ENCODE measurements at places on chromosomes 2 and 18.

- DNase-seq = no peak
Measured at GRCh38 chr18:37306432-37306831, 259.2 kb downstream of the CELF4 start.

- no peak for DNase-seq
Measured at GRCh38 chr18:52060607-52061304, 279.2 kb upstream of the DCC start.

GRCh38 chr2:174590928-174591648 is 6.5 kb downstream of the WIPF1 start:
- no peak for DNase-seq

DNA sequence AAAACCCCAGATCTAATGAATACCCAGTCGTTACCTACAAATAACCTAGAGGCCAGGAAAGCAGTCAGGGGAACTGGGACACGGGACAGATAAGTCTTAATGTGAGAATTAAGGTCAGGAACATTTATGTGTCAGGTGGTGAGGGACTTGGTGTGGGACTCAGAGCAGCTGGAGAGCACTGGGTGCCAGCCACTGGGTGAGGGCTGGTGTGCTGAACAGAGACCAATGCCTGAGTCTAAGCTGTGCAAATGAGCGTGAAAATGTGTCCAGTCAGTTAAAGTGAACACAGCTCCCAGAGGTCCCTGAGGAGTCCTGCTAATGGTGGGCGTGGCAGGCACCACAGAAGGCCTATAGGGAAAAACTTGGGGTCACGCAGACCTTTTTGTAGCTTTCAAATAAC is 225.9 kb downstream of the C1D start:
- DNase-seq = no peak

DNA sequence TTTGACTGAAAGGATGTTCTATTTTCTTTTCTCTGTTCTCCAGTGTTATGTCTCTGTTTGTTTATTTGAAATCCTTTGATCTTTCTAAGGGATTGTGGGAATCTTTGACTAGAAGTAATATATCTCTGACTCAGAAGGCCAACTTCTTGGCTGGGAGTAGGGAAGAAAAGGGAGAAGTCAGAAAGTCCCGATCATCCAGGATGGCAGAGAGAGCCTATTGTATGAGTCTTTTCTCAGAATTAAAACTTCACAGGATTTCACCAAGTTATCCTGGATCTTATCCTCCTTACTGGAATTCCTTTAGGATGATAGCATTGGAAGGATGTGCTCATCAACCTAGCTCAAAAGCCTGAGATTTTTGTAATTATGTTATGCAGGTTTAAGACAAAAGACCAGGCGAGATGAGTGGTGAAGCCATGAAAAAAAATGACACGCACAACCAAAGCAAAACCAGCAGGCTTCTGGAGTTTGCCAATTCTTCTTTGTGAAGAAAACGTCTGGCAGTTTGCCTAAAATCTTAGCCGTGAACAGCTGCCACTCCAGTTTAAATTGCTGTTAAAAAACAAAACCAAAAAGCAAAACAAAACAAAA is 383.6 kb upstream of the SMIM21 start:
- no peak for DNase-seq

- DNase-seq = no peak
Measured at GRCh38 chr2:85783796-85784195, 30.0 kb downstream of the ATOH8 start.

- DNase-seq = no peak
Measured at GRCh38 chr2:235096447-235096846, 144.6 kb downstream of the SH3BP4 start.

DNA sequence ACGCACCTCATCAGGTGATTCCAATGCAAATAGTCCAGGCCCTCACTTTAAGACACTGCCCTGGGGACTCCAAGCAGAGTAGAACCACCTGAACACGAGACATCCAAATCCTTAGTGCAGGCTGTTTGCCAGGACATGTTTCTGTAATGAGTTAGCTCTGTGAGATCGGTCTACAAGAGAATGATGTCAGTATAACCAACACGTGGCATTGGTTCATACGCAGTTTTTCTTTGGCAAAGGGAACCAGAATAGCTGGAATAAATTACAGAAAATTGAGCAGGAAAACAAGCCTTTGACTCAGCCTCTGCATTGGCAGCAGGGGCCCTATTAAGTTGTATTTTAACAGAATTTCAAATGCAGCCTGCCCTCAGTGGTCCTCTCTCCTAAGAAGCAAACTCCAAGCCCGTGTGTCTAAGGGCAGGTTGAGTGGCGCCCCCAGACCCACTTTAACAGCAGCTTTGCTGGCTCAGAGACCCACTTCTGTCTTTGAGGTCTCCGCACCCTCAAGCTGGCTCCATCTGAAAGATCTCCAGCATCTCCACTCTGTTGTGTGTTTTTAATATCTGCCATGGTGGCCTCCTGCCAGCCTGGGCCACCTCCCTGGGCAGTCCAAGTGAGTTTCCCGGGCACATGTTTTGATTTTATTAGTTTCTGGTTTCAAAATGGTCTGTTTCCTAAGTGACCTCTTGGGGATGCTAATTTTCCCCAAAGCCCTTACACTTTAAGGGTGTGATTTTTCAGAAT is 61.3 kb downstream of the ALPK2 start:
- DNase-seq = no peak

- no peak for DNase-seq
Measured at GRCh38 chr2:142682528-142682927, 194.9 kb upstream of the KYNU start.

DNA sequence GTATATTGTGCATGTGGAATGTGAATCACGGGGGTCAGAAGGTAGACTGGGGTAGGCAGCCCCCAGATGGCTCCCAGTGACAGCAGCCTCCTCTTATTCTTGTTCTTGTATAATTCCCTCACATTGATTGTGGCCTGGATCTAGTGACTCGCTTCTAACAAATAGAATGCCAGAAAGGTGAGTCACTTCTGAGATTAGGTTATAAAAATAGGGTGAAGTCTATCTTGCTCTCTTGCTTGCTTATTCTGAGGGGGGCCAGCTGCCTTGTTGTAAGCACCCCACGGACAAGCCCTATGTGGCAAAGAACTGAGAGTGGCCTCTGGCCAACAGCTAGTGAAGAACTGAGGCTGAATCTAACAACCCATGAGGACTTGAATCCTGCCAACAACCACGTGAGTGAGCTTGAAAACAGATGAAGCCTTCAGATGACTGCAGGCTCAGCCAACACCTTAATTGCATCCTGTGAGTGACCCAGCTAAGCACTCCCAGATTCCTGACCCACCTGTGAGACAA is 15.6 kb upstream of the RMND5A start:
- DNase-seq = no peak

DNA sequence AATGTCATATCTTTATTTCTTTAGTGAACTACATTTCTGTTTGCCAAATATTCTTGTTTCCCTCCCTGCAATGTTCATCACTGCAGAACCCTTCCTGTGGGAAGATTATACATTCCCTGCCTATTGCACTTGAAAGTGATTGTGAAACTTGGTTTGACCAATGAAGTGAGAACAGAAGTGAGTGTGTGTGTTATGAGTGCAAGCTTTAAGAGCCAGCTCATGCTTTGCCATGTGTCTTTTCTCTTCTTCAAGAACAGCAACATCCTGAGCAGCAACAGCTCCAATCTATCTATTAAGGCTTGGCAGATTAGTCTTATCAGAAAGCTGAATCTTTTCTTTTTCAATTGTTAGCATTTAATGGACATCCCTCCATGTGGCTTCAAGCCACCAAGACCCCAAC is 42.0 kb upstream of the UBE2E3 start:
- no peak for DNase-seq

DNA sequence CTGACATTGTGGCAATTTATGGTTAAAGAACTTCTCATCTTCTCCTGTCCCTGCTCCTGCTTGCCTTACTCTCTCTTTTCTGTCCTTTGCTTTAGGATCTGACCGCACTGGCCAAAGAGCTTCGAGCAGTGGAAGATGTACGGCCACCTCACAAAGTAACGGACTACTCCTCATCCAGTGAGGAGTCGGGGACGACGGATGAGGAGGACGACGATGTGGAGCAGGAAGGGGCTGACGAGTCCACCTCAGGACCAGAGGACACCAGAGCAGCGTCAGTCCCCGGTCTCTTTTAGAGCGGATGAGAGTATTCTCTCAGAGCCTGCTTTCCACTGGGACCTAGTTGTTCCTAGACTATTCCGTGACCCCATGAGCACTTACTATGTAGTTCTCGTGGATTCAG is 122.2 kb upstream of the IL1R2 start:
- DNase-seq = no peak

- no peak for DNase-seq
Measured at GRCh38 chr2:40477361-40477760, 25.5 kb upstream of the SLC8A1 start.

DNA sequence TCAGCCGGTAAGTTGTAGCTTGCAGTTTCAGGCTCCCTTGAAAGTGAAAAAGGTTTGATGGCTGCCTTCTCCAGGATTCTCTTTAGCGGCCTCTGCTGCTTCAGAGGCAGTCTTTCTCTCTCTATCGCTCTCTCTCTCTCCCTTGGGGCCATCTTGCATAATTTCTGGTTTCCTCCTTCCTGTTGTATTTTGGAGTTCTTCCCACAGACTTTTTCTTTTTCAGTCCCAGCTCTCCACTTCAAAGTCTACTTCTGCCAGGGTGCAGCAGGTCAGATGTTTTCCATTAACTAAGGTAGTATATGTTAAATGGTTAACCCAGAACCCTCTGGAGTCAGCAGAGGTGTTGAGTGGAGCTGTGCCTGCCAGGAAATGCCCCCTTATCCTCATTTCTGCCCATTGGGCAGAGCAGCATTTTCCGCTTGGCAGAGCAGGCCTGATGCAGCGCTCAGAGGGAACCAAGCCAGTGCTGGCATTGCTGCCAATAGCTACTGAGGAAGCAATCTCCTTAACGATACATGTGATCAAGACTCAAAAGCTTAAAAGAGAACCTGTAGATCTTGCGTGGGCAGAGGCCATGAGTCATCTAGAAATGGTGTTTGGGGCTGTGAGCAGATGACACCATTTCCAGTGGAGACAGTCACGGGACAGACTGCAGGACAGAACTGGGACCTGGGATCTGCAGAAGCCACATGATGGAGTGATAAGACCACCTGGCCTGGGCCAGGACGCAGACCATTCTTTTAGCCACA is 20.8 kb downstream of the DBI start:
- DNase-seq = no peak

DNA sequence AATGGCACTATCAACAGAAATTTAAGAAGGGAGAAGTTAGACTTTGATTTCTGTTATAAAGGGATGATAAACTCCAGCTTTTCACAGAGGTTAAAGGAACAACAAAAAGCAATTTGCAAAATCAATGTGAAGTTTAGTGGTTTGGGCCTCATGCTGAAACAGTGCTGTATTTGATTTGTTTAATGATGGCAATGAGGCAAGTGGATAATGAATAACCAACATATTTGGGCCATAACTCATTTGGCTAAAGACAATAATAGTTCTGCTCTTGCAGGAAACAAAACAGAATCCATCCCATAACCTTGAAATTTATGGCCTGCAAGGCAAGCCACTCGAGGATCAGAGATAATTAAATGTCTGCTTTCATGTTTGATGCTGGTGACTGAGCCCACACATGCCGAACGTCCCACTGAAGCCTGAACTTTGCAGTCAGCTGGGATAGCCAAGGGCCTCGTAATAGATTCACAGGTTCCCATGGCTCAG is 56.5 kb downstream of the TPGS2 start:
- no peak for DNase-seq

GRCh38 chr2:76019128-76019527 is 308.4 kb upstream of the GCFC2 start:
- no peak for DNase-seq

GRCh38 chr2:118386641-118387302 is 298.5 kb downstream of the INSIG2 start:
- no peak for DNase-seq

DNA sequence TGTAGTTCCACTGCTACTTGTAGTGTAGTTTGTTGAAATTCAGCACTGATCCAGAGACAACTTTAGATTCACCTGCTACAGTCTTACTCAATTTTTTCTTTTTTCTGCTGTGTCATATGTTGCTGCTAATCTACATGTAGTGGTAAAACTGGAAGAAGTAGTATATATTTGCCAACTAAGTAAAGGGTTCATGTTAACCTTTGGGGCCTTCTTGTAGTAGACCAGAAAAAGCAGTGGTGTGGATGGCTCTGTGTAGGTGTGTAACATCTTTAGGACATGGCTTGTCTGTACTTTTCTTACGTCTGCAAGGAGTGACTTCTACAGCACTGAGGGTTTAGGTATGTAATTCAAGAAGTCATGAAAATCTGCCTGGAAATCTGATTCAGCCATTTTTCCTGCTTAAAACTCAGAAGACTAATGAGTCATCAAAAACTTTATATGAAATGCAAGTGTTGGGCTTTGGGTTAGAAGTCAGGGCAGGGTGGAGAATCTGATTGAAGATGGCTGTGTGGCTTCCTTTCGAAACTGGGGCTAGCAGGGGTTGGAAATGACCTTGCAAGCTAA is 8.4 kb downstream of the PTPRM start:
- no peak for DNase-seq

DNA sequence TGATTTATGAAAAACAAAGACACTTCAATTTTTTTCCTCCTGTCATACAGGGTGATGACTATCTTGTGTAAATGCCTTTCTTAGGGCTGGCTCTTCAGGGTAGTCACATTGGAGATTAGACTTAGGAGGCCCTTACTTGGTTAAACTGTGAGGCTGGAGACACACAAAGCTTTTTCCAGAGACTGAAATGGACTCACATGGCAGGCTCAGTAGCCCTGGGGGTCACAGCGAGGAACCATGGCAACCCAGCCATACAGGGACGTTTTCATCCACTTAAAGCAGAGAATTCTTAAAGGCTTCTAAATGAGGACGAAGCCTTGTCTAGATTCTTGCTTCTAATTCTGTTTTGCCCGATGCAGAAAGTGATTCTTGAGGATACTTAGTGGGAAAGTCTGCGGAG is 57.3 kb upstream of the ZDBF2 start:
- DNase-seq = no peak

- no peak for DNase-seq
Measured at GRCh38 chr2:79000008-79000576, 25.4 kb upstream of the REG3G start.

DNA sequence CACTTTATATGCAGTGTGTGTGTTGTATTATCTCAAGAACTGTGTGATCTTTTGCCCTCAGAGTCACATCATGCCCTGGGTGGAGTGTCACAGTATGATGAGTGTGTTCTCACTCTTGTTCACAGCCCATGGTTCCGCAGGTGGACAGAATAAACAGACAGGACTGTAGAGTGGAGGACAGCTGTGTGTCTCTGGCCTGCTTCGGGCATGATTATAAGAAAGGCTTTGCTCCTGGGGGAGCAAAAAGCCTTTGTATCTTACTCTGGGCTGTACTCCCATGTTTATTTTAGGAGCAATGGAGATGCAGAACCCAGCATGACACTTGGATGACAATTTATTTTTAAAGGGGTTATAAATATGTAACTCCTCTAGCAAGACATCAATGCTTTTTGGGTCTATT is 371.7 kb upstream of the MEX3C start:
- DNase-seq = no peak

GRCh38 chr2:182447863-182448262 is 21.0 kb upstream of the PDE1A start:
- no peak for DNase-seq

DNA sequence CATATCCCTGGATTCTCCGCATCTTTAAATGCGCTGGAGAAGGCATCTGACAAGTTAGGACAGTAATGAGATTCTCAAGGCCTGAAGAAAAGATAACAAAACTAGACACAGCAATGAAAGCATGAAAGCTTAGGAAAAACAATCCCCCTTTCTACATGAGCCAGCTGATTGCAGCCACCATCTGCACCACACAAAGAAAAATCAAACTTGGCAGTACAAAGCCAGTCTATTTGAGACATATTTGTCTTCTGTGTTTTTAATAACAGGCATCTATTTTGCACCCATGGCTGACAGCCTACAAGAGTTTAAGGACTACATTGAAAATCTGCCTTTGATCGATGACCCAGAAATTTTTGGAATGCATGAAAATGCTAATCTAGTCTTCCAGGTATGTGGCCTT is 83.6 kb downstream of the TRABD2A start:
- DNase-seq = no peak

Measured in activated CD8-positive, alpha-beta memory T cell treated with anti-CD3 and anti-CD28 coated beads for 1 hour (primary cell).